Endothelial cell (in vitro differentiated cells): ENCODE measurements at places on chromosomes 5 and 9. TPM values are rescaled to one million over a fixed set of nuclear protein-coding genes. Genes with fewer than 3 reads are reported as not detected.

DNA sequence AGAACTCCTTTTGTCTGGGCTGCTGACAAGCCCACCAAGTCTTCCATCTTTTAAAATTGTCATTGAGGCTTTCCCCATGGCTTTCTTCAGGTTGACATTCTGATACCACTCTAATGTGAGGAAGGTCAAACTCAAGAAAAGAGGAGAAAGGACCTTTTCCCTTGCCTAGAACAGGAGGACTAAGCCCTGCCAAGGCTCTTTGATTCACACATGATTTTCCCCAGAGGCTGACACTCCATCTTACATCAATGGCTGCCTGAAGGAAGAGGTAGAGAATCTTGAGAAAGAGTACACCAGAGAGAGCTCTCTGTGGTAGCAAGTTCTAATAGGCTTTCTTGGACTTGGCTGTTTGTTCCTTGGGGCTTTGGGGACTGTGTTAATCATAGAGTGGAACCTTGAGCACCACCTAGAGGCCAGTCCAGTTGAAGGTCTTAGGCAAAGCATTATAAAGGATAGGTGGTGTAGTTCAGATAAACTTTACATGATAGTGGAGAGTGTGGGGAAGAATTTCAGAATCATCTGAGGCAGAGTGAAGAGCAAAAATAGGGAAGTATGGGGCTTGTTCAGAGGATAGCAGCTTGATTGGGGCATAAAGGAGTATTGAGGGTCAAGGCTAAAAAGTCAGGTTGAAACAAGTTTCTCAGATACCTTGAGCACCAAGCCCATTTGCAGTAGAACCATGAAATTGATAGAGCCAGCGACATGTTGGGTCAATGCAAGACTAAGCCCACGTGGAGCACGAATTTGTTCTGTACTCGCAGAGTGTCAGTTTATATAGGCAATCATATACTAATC, 36.7 kb downstream of the NDFIP1 start:
- H3K4me1 ChIP-seq, result no peaks in the 10 kb centered on the region
- H3K4me3 ChIP-seq, result no peak overlapping the region
- no peak overlapping the region for H3K27ac ChIP-seq
- DNase-seq, result peak; percentile 62

- H3K36me3 ChIP-seq, result peaks cover 6% of the 10 kb centered on the region
- no peak overlapping the region for H3K27ac ChIP-seq
- DNase-seq, result no peak
- no peak overlapping the region for H3K4me3 ChIP-seq
- H3K4me1 ChIP-seq, result no peaks in the 10 kb centered on the region
These were observed 8.3 kb downstream of the HDHD3 start for GRCh38 chr9:113368348-113368981.

The STOM gene
- total RNA-seq, result 16.1 TPM

The PCDHGC5 gene
- 2.9 TPM for total RNA-seq

The SLC36A3 gene
- not detected for total RNA-seq

The TEK gene
- total RNA-seq, result 448 TPM

DNA sequence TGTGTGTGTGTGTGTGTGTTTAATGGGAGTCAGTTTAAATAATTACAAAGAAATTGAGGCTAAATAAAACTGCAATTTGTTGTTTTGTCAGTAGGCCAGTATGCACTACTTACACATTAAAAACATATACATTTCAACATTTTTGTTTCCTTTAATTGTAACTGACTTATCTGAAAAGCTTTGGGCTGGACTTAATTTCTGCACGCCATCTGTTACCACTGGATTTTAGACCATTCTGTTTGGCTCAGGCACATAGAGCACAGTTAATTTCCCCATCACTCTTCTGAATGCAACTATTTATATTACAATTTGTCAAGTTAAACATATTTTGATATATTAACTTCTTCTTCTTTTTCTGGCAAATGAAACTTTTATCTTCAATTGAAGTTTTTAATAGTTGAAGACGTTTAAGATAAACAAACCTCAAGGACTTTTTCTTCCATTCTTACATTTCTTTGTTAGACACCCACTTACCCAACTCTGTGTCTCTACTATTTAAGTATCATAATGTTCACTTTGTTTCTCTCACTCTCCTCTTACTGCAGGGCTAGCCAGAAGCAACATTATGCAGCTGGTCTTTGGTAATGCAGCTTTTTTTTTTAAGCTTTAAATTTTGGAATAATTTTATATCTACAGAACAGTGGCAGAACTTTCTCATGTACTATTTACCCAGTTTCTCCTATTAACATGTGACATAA, 253.4 kb upstream of the ANKH start:
- H3K4me1 ChIP-seq, result no peaks in the 10 kb centered on the region
- no peak overlapping the region for H3K27ac ChIP-seq
- no peak overlapping the region for H3K4me3 ChIP-seq
- peaks cover 8% of the 10 kb centered on the region for H3K36me3 ChIP-seq

- no peaks in the 10 kb centered on the region for H3K4me1 ChIP-seq
- H3K27me3 ChIP-seq, result peaks cover 2% of the 10 kb centered on the region
- DNase-seq, result no peak
- no peaks in the 10 kb centered on the region for H3K36me3 ChIP-seq
These were observed 336.3 kb downstream of the MED10 start for GRCh38 chr5:6041977-6042550.

DNA sequence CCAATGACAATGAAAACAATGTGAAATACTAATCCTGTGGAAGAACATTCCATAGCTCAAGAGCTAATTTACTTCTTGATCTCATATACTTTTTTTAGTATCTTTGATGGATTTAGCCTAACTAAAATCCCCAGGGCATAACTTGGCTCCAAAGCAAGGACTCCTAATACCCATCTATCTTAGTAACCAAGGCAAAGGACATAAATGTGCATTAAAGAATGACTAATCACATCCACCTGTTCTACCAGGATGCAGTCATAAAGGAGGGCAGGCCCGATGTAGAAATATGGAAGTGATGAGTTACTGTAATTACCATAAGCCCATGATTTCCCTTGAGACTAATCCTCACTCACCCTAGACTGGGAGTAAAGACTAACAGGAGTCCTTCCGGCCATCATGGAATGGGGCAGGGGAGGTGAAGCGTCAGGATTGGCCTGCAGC, 56.9 kb downstream of the KIF24 start:
- H3K27me3 ChIP-seq, result no peaks in the 10 kb centered on the region
- no peaks in the 10 kb centered on the region for H3K36me3 ChIP-seq
- H3K4me1 ChIP-seq, result no peaks in the 10 kb centered on the region
- no peak overlapping the region for H3K4me3 ChIP-seq
- DNase-seq, result no peak

GRCh38 chr5:67214707-67215447, 18.3 kb upstream of the CD180 start:
- peaks cover 7% of the 10 kb centered on the region for H3K27me3 ChIP-seq
- peaks cover 12% of the 10 kb centered on the region for H3K4me1 ChIP-seq
- H3K4me3 ChIP-seq, result no peak overlapping the region
- H3K36me3 ChIP-seq, result peaks cover 4% of the 10 kb centered on the region
- no peak overlapping the region for H3K27ac ChIP-seq
